ENCODE measurements at places on chromosomes 7 and 10. TPM values are rescaled to one million over a fixed set of nuclear protein-coding genes. Genes with fewer than 3 reads are reported as not detected.

The APBB1IP gene
- total RNA-seq: not detected

The ABCB1 gene
- 12.4 TPM for total RNA-seq

The ZC3HAV1L gene
- 0.29 TPM for total RNA-seq

The NEUROG3 gene
- 0.14 TPM for total RNA-seq

The MEIG1 gene
- total RNA-seq: 1.2 TPM

The ANKRD26 gene
- total RNA-seq: 6.9 TPM

The RSPH10B gene
- total RNA-seq: not detected

Measured in H4 (cell line).